HTR-8/SVneo (cell line): ENCODE measurements at places on chromosomes 5 and 9.
A peak's percentile ranks its signal among the peaks of the same experiment; 100 is the strongest.

DNA sequence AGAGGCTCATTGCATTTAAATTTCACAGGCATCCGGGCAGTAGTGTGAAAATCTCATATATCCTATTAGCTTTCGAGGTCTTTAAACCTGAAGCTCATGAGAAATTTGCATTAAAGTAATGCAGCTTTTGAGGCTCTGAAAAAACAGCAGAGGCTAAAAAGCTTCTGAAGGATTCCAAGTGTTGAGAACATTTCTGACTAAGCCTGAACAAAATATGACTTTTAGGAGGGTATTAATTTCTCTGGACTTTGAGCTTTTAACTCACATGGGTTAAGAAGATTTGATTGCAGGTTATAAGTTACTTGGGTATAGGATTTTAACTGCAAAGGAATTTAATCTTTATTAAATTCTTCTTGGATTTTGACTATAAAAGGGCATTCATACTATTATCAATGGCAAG is 743.9 kb downstream of the TLE1 start:
- no peak for DNase-seq

GRCh38 chr9:82106536-82106935 is 118.0 kb downstream of the SPATA31D1 start:
- DNase-seq, result no peak

DNA sequence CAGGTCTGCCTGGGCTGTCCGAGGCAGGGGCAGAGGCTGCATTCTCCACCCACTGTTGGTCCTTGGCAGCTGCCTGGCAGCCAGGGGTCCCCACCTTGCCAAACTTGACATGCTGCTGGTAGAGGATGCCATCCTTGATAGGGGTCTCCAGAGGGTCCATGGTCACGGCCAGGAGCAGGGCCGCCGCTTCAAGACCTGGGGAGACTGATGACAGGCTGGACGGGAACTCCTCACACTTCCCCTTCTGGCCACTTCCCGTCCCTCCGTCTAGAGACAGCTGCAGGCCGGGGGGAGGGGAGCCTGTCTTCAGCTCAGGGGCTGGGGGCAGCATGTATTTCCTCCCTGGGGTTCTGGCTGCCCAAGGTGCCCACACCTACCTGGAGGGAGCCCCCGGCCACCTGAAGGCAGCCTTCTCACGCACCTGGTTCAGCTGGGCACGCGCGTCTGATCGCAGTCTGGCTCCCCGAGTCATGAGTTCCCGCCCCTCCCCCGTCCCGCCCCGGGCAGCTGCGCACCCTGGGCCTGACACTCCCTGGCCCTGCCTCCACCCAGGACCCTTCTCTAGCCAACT is at the start of gene DOK3:
Gene DOK3 (minus strand): TSS at position 446 of the 571 bp plus-strand sequence. CDS start 286 bp downstream, at position 160.
- no peak for DNase-seq

- no peak for DNase-seq
Measured at GRCh38 chr5:178522361-178522760, 67.8 kb downstream of the COL23A1 start.

- DNase-seq, result no peak
Measured at GRCh38 chr9:18253950-18254349, 220.0 kb upstream of the ADAMTSL1 start.

- peak; percentile 5 for DNase-seq
Measured at GRCh38 chr5:109105631-109106267, 304.0 kb downstream of the PJA2 start.

GRCh38 chr9:88653406-88653805 is 118.4 kb downstream of the NXNL2 start:
- DNase-seq, result no peak

GRCh38 chr5:62689599-62690368 is 111.2 kb downstream of the LRRC70 start:
- no peak for DNase-seq

DNA sequence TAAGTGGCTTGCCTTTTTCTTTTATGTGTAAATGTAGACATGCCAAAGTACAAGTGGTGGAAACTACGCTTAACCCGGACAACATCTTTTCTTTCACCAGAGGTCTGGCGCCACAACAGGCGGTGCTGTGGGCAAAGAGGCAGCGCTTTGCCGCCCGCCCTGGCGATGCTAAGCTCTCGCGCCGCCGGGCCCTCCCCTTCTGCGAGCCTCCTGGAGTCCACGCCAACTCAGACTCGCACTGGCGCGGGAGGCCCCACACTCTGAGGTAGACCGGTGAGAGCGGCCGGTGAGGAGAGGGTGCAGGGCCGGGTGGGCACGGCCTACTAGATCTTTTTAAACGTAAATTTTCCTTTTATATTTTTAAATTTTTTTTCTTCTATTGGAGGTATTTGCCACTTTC is 2253.1 kb upstream of the C9orf72 start:
- no peak for DNase-seq

DNA sequence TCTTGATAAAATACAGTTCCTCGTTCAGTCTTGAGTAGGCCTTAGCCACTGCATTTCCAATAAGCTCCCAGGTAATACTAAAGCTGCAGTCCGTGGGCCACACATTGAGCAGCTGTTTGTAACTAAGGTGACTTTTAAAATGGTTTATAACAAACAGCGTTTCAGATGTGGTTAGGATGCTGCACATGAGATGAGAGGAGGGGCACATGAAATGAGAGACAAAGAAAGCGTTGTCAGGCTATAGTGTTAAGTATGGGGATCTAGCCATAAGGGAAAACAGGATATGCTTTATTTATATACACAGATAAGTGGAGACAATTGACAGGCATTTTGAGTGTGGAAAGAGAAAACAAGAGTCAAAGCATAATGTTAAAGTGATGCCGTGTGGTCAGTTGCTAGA is 89.9 kb downstream of the PAM start:
- no peak for DNase-seq

DNA sequence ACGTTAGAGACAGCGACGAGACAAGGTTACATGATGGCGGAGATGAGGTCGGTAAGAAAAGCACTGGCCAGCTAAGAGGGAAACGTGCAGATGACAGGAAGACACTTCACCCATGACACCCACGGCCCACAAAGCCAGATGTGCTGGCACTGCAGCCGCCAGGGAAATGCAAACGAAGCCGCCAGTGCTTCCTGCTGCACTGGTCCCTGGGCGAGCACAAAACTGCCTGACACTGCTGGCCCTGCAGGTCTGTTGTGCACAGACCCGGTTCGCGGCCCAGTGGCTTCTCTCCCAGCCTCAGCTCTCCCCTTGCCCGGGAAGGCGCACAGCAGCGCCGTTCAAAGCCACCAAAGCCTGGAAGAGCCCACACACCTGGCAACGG is 20.3 kb downstream of the QSOX2 start:
- no peak for DNase-seq

DNA sequence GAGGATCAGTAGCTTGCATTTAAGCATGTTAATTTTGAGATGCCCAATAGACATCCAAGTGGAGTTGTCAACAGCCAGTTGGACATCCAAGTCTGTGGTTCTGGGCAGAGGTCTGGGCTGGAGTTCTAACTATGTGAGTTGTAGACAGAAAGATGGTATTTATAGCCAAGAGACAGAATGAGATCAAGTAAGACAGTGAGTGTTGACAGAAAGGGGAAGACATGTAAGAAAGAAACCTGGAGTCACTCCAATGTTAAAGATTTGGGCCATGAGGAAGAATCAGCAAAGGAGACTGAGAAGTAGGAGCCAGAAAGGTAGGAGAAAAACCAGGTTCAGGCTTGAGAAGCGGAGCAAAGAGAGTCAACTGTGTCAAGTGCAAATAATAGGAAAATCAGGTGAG is 95.5 kb upstream of the PUM3 start:
- DNase-seq, result no peak

DNA sequence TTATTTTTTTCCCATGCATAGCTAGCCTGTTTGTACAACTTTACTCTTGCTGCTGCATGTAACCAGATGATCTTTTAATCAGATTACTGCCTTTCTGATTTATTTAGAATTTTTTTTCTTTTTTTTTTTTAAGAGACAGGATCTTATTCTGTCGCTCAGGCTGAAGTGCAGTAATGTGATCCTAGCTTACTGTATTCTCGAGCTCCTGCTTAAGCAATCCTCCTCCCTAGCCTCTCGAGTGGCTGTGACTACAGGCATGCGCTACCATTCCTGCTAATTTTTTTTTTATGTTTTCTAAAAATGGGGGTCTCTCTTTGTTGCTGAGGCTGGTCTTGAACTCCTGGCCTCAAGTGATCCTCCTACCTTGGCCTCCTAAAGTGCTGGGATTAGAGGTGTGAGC is 9.6 kb downstream of the DCP2 start:
- no peak for DNase-seq

GRCh38 chr5:144183254-144183889 is 12.7 kb downstream of the KCTD16 start:
- DNase-seq, result no peak

DNA sequence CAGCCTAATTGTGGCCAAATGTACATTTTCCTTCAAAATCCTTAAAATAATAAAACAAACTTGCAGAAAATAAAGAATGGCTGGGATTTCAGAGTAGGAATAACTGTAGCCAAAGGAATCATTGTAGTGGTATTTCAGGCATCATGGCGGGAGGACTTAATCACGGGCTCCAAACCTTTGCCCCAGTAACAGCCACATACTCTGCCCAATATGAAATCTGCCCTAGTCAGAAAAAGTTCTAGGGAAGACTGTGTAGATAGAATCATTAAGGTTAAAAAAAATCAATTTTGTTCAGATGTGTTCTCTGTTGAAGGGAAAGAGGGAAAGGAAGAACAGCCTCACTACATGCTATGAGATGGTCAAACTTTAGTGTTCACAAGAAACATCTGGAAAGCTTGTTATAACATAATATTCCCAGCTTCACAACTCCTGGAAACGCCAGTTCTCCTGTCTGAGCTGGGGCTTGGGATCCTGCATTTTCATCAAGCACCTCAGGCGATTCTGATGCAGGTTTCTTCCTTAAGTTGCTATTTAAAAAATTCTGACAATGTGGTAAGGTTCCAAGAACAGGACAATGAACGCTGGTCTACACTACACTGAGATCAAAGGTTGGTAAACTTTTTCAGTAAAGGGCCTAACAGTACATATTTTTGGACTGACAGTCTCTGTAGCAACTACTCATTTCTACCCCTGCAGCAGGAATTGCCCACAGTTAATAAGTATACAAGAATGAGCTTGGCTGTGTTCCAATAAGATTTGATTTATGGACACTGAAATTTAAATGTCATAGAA is 87.9 kb downstream of the CEMIP2 start:
- peak; percentile 47 for DNase-seq

GRCh38 chr9:108311745-108312144 is 544.0 kb downstream of the ACTL7B start:
- no peak for DNase-seq

DNA sequence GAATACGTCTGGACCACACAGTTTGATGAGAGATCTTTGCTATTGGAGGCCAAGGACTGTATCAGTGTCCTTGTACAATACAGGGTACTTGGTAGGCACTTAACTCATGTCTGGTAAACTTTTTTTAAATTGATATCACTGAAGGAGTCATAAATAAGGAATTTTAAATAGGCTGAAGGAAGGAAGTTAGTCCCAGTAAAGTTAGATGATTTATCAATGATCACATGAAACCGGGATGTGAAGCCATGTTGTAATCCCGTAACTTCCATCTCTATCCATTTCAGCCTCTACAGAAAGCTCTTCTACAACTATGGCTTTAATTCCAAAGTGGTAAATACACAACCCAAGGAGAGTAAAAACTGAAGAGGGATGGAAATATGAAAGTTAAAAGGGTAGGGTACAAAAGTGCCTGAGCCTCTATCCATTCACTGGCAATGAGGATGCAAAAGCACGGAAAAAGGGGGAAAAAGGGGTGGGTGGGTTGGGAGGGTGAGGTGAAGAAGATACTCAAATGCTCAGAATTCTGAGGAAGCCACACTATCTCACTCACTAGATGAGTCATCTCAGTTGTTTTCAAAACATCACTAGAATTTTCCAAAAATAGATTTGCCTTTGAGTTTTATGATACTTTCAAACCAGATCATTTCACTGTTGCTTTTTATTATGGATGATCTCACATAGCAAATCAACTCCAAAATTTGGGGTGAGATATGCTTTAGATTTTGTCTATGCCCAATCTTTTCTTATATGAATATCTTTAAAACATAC is 1053.5 kb downstream of the NR2F1-AS1 start:
- DNase-seq, result no peak

- DNase-seq, result no peak
Measured at GRCh38 chr9:117435630-117436261, 20.9 kb upstream of the ASTN2 start.

GRCh38 chr9:12730198-12730597 is 37.0 kb downstream of the TYRP1 start:
- DNase-seq, result no peak

DNA sequence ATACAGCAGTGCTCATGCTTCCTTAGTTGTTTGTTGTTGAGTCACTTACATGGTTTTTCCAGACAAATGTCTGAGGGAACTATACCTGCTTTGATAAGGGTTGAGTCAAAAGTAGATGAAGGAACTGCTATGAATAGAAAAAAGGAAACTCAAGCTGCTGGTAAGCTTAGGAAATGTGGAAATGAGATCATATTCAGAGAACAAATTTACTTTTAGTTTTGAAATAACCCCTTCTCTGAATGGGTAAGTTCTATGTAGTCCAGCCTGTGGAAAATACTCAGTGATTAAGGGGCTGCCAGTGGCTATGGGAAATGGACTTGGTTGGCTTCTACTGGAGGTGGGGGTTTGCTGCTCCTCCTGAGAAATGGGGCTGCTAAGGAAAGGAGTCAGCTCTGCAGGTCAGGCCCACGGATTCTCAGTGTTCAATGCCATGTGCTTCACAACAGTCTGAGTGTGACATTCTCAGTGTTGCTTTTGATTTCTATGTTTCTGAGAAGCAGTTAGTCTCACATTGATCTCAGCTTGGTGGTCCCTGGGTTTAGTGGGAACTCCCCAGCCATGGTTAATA is 47.7 kb upstream of the GLRX start:
- DNase-seq, result no peak

- no peak for DNase-seq
Measured at GRCh38 chr9:138058181-138058580, 180.6 kb downstream of the CACNA1B start.

GRCh38 chr5:71769287-71769686 is 50.2 kb downstream of the CARTPT start:
- DNase-seq, result no peak

GRCh38 chr9:129320575-129321285 is 142.7 kb upstream of the IER5L start:
- peak; percentile 35 for DNase-seq

- no peak for DNase-seq
Measured at GRCh38 chr5:90528601-90529193, 687 bp downstream of the LYSMD3 start.

GRCh38 chr9:129806061-129806460 is 3.1 kb downstream of the TOR1B start:
- DNase-seq, result no peak

DNA sequence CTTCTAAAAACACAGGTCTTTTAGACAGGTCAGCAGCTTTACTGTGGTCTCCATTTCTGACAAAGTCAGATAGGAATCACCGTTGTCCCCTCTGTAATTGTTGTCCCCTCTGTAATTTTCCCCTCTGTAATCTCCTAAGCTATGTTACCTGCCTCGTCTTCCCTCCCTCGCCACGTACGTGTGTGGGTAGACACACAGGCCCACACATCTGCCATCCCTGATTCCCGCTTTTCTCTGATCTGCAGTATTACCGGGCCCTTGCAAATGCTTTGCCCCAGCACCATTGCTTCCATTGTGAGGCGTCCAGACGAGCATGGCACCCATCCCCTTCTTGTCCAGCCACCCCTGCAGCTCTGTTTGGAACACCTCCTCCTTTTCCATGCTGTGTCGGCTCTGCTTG is 45.0 kb upstream of the POMT1 start:
- DNase-seq, result no peak
